ENCODE measurements at places on chromosomes 16 and 17.

DNA sequence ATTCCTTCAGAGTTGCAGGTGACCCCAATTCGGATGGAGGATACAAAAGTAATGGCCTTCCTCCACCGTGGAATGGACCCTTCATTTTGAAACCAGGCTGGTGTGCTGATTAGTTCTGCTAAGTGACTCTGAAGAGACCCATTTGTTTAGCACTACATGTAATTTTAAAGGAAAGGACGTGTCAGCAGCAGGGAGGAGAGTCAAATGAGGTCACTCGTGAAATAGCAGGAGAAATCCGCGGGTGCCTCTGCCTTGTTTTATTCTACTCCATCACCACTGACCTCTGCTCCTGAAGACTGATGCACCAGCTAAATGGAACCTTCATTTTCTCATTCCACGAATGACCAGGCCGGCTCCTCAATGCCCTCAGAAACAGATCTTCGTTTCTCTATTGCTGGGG is 589.2 kb downstream of the CDH11 start:
- no peak for DNase-seq

GRCh38 chr17:14004927-14005620 is 64.2 kb upstream of the COX10 start:
- DNase-seq = no peak

DNA sequence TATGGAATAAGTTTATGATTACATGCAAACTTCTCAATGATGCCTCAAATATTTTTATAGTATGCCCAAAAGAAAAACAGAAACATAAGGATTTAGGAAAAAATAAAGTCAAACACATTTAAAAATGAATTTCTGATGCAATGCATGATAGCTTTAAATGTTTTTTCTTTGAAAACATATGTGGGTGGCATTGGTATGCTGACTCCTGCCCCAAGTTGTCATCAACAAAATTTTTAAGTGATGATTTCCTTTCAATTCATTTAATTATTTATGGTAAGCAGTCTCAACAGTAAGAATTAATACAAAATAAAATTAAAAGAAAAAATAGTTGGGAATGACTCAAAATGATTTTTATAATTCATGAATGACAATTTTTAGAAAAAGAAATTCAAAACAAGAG is 104.9 kb downstream of the CEP112 start:
- no peak for DNase-seq

GRCh38 chr16:9868606-9869149 is 313.6 kb downstream of the GRIN2A start:
- no peak for DNase-seq

DNA sequence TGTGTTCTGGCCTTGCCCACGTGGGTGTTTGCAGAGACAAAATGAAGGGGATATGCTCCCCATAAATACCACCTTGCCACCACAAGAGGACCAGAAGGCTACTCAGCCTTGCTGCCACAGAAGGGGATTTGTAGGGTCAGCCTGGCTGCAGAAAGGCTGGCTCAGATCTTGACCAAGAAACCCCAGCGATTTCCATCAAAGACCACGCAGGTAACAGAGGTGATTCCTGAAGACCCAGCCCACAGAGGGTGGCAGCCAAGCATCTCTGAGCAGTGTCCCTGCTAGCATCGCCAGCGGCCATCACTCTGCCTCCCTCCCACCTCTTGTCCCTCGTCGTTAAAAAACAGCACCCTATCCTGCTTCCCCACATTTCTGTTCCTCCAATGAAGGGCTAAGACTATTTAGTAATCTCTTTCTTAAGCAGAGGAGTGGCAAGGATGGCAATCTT is 54.9 kb downstream of the BEAN1 start:
- no peak for DNase-seq
